ENCODE measurements at places on chromosomes 1 and 21.

DNA sequence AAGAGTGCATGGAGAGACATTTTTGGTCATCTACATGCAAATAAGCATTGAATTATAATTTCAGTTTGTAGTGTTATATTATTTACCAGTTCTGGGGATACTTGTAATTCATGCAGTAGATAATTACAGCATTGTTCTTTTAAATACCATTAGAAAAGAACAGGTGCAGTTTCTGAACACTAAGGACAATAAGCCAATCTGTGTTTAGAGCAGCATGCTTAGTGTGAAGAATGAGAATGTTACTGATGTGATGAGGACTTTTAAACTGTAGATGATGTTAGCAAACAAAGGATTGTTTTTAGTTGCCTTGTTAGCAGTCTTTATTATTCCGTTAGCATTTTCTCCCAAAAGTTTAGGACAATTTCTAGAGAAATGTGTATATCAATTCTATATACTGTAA is 348.3 kb downstream of the BRINP3 start:
- DNase-seq: no peak

DNA sequence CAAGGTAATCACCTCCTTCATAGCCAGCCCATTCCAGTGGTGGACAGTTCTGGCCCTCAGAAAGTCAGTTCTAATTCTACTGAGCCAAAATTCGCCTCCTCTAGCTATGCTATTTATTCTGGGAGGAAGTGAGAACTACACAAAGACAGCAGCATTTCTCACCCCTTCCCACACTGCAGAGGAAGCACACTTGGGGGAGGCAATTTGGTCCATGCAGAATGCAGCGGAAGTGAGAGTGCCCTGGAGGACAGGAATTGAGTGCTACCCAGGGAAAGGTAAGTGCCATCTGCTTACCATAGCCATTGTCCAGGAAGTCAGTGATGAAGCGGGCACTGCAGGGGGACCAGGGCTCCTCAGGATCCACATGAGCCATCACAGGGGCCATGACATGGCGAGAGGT is 3.7 kb downstream of the ADAMTS4 start:
- no peak for DNase-seq

DNA sequence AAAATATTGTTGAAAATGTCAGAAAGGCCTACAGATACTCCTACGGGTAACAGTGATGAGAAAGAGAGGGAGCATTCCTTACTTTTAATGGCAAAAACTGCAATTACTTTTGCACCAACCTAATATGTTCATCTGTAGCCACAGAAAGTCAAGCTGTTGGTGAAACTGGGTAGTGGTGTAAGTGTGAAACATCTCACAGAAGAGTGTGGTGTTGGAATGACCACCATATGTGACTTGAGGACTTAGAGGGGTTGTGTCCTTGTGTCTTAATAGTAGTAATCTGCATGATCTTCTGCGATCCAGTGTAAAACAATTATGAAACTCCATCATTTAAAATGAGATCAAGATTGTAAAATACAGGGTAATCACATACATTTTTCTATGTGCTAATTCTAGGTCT is 320.7 kb downstream of the ADGRL2 start:
- DNase-seq: no peak

DNA sequence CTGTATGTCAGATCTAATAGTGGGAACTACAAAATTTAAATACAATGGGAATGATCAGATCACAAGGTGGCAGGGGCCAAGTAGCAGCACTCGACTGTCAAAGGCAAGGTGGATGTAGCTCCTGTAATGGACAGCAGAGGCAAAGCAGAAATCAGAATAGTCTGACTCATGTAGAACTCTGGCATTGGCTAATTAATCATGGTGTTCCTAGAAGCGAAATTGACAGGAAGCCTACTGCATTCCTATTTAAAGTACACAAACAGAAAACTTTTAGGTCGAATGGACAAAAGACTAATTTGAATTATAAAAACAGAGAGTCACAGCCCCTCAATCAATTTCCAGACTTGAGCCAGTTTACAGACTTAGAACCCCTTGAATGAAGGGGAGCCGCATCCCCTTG is 17.4 kb upstream of the IL12RB2 start:
- no peak for DNase-seq

GRCh38 chr1:118902711-118903191 is 85.4 kb downstream of the TBX15 start:
- no peak for DNase-seq

- no peak for DNase-seq
These were observed 8.4 kb downstream of the LUZP1 start for GRCh38 chr1:23159963-23160877.

DNA sequence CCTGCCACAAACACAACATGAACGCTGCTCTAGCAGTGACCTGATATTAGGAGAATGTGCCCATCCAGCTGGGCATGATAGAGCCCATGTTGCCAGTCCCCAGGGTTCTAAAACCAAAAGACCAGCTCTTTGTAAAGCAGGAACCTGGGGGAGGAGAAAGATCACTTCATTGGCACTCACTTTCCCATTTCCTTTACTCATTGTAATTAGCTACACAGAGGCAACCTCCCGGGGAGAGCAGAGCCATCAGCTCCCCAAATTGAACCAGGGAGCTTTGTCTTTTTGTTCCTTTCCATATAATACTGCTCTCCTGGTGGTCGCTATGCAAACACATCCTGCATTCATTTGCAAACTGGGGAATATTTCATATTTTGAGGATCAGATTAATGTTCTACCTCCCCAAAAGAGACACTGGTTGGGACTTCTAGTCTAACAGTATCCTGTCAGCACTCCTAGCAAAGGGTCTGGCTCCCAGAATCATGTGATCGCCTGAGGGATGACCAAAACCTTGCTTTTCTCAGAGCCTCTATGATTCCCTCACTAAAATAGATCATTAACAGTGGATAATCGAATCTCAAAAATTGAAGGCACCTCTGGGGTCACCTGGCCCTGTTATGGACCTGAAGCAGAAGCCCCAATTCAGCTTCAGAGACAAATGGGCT is 76.7 kb upstream of the CD1D start:
- DNase-seq: no peak

DNA sequence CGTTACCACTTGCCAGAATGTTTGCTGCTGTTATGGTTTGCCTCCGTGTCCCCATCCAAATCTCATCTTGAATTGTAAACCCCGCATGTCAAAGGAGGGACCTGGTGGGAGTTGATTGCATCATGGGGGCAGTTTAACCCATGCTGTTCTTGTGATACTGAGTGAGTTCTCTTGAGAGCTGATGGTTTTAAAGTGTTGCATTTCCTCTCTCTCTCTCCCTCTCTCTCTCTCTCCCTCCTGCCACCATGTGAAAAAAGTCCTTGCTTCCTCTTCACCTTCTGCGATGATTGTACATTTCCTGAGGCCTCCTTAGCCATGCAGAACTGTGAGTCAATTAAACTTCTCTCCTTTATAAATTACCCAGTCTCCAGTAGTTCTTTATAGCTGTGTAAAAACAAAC is 44.4 kb downstream of the CFHR5 start:
- DNase-seq: no peak

- DNase-seq: no peak
These were observed 485 bp downstream of the SIPA1L2 start for GRCh38 chr1:232629250-232630046.

- DNase-seq: no peak
These were observed 128.0 kb downstream of the NTPCR start for GRCh38 chr1:233078396-233078795.

GRCh38 chr1:219542828-219543518 is 69.9 kb downstream of the ZC3H11B start:
- DNase-seq: no peak

DNA sequence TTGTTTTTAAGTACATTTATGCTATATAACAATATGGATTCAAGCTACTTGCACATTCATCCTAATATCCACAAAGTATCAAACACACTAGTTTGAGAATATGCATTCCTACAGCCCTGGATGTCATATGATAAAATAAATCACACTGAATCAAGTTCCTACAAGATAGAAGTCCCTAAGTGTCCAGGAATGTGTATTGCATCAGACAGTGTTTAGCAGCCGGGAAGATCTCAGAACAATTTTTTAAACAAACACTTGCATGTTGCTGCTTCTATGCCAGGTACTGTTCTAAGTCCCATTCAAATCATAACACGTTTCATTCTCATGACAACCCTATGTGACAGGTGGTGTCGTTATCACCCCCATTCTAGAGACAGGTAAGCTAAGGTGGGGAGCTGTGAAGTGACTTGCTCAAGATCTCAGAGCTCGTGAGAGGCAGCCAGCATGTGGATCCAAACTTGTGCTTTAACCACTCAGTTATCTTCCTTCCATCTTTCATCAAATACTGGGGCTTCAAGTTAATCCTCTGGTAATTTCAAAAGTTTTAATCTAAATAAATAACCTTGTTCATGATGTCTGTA is 68.3 kb upstream of the KIF26B start:
- no peak for DNase-seq

GRCh38 chr21:15289896-15290841 is 225.4 kb upstream of the NRIP1 start:
- DNase-seq: no peak

DNA sequence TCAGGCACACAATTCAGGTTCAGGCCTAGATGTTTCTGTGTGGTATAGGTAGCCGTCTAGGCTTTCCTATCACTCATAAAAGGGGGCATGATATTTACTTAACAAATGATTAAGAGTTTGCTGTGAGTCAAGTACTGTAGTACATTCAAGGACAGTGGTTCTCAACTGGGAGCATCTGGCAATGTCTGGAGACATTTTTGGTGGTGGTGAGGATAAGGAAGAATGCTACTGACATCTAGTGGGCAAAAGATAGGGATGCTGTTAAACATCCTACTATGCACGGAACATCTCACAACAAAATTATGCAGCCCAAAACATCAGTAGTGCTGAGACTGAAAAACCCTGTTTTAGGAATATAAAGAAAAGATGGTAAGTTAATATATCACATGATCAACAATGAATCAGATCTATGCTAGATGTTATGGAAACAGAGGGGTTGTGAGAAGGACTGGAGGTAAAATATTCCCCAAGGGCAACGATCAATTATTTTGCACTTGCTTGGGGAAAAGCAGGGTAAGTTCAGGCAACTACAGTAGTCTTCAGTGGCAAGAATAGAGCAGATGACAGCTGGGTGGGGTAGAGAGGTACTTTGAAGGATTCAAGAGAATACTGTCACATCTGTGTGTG is 4.9 kb downstream of the DNTTIP2 start:
- no peak for DNase-seq

DNA sequence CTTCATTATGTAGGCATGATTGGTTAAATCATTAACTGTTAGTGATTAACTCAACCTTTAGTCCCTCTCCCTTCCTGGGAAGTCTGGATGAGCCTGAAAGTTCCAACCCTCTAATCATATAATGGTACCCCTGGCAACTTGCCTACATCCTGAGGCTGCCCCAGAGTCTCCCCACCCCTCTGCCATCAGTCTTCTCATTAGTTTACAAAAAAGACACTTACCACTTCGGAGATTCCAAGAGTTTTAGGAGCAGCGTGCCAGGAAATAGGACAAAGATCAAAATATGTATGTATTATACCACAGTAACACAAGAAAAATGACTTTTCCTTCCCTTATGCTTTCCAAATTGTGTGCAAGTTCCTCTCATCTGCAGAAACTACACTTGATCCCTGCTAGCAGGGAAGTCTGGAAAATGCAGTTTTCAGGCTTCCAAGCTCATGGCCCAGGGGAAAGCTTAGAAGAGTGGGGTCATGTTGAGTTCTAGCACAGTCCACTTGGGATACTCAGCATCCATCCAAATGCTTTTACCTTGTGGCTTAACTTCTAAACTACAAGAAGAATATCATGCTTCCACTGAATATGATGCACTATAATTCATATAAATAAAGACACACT is 64.6 kb upstream of the PPIH start:
- DNase-seq: no peak

GRCh38 chr1:213418268-213419071 is 367.4 kb downstream of the RPS6KC1 start:
- no peak for DNase-seq

GRCh38 chr1:21278860-21279845 is 11.1 kb downstream of the ECE1 start:
- no peak for DNase-seq

DNA sequence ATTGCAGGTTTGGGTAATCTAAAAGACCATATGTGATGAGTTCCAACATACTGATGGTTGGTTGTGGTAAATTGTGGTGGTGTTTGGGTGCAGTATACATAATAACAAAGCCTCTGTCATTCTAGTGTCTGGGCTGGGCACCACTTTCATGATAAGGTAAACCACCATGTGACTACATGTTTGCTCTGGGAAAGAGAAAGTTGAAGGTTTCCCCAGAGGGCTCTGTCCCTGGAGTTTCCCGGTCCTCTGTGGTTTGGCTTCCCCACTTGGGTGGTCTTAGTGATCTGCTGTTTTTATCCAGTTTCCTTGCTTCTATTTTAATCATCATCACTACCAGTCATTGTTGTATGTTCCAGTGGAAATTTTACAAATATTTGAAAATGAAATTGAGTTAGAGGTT is 55.9 kb upstream of the TSPAN2 start:
- no peak for DNase-seq

DNA sequence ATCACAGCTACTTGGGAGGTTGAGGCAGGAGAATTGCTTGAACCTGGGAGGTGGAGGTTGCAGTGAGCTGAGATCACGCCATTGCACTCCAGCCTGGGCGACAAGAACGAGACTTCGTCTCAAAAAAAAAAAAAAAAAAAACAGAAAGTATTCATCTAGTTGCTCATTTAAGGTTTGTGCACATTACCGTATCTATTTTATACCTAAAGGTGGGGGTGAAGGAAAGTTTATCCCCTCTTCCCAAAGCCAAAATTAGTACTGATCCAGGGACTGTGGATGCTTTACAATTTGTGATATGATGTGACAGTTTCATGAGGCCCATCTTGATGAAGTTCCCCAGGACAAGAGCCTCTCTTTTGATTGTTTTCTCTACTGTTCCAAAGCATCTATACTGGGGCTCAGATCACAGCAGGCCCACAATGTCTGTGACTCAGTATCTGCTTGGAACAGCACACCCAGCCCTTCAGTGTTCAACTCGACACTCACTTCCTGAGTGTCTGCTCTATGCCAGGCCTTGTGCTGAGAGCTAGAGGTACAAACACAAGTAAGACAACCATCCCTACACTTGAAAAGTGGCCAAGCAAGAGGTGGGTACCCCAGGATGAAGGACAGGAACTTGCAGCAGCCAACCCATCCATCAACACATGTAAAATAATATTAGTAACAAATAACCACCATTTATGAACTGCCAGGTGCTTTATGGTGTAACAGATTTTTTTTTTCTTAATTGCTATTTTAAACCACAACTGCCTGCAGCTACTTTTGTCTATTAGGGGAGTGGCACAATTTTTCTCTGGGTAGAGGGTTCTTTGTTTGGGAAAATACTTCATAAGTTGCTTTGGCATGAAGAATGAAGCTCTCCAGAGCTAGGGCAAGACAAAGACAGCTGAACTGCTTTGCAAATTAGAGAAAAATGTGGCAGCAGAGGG is 29.0 kb upstream of the KHDRBS1 start:
- peak; percentile 85 for DNase-seq

DNA sequence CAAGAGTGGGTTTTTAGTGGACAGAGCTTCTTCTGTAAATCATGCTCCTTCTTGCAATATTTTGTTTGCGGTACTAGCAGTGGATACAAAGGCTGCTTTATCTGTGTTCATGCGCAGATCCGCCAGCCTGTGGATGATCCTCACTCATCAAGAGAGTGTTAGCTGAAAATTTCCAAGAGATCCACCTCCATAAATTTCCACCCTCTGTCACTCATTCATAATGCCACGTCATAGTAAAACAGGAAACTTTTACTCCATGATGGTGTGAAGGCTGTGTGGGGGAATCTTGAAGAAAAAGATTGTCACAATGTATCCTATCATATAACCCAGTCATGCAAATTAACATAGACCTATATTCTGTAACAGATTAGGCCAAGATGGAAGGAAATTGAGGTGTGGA is 4.4 kb upstream of the MAPKAPK2 start:
- DNase-seq: no peak

Measured in DMS79 (cell line).